ENCODE measurements at places on chromosomes 7 and 10. TPM values are rescaled to one million over a fixed set of nuclear protein-coding genes. Genes with fewer than 3 reads are reported as not detected.
A peak's percentile ranks its signal among the peaks of the same experiment; 100 is the strongest.

- DNase-seq: no peak
These were observed 353.2 kb downstream of the HGF start for GRCh38 chr7:81416659-81417058.

The ADCY1 gene
- 5.0 TPM for total RNA-seq

DNA sequence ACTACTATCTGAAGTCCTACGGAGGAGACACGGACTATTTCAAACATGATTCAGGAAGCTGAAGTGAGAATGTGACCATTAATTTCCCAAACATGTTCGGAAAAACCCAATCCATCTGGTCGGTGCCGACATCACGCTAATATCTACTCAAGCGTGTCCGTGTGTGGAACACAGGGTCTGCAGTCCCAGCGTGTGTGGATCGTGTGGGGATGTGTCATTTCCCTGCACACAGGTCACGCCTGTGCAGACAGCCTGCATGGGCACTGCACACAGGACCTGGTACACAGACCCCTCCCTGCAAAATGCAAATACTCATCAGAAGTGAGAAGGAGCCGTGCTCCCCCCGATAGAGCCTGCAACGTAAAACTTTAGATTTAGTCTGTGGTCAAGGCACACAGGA is 57.8 kb downstream of the CARD11 start:
- no peak for DNase-seq

DNA sequence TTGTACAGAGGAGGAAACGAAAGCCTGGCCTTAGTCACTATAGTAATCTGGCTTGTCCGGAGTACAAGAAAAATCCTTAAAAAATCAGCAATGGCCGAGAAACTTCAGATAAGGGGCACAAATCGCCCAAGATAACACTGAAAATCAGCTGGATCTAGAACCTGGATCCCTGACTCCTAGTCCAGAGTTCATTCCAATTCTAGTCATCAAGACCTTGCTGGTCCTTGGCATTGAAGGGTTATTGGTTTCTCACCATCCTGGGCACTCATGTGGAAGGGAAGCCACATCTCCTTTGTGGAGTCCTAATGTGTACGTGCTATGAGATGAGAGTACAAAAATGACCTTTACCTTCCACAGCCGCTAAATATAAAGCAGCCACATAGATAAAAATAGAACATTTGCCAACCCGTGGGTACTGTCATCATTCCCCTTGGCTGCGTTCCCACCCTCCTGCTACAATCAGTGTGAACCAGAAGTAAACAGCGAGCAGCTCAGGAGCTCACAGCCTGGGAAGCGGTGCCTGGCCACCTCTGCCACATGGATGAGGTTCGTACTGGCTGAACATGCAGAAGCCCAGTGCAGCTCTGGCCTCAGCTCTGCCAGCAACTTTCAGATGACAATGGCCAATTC is 116.0 kb upstream of the PDLIM1 start:
- DNase-seq: peak; percentile 87

The CCDC146 gene
- total RNA-seq: 13.5 TPM

DNA sequence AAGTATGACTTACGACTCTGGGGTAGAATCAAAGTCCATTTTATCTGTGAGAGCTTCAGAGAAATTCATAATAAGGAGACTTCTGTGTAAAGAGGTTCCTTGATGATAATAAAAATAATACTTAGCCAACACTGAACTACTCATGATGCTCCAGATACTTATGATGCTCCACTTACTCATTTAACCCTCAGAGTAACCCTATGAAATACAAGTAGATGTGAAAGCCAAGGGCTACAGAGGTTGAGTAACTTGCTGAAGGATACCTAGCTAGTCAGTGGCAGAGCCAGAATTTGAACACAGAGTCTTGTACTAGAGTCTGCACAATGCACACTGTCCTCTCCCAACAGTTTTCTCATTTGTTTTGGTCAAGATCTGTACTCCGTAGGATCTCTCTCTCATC is 89.5 kb downstream of the HECW1 start:
- no peak for DNase-seq

Measured in Right ventricle myocardium superior (tissue), 1 donor.